ENCODE measurements at places on chromosomes 12 and 14.

- no peak for DNase-seq
These were observed 390.7 kb downstream of the C12orf75 start for GRCh38 chr12:105721051-105721825.

GRCh38 chr12:88325076-88325815 is 183.1 kb downstream of the TMTC3 start:
- no peak for DNase-seq

DNA sequence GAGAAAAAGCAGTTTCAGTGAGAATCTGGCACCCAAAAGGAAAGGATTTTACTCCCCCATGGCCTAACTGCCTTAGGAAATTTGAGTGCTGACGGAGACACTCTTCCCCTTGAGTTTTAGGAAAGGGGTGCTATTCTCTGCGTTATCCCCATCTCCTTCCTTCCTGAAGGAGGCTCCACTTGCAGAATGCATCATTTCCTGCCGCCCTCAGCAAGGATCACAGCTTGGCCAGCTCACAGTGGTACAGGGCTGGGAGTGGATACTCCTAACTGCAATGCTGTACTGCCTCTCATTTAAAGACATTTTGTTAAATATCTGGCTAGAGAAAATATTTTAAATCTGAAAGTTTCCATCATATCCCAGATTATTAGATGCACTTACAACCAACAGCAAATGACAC is 33.0 kb downstream of the RDH12 start:
- DNase-seq, result no peak

DNA sequence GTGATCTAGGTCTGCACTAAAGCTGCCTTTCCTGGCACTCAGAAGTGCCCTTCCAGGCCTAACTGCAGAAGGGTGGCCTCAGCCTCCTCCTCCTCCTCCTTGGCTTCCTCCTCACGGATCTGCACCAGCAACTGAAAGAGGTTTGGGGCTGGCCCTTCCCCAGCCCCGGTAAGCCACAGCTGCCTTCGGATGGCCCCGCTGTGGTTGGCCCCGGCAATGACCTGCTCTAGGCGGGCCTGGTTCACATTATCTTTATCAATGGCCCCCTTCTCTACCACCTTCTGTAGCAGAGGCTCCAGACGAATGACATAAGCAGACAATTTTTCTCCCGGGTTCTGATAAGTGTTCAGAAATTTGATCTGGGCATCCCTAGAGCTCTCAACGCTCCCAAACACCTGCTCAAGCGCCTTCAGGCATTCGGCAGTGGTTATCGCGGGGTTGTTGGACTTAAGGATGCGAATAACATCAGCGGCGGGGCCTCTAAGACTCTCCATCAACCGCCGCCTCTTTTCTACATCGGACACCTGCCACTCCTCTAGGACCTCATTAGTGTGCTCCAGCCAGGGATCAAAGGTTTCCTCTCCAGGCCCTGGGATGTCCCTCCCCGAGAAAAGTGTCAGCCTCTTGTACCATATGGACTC is 1.5 kb downstream of the PNMA1 start:
- DNase-seq, result no peak

DNA sequence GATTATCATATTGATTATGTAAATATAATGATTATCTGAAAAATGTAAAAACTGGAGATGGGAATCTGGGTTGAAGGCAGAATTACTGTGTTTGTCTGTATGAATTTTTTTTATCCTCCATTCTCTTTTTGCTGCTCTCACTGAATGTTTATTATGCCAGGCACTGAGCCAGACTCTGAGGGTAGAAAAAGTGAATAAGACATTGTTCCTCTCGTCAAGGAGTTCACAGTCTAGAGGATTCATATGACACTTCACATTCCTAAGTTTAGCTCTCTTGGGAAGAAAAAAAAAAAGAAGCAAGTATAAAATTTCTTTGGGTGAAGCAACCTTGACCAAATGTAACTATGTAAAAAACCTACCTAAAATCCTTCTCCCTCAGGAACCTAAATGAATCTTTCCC is 120.9 kb upstream of the LMO3 start:
- DNase-seq, result no peak

Measured in cerebellar nuclear complex (tissue), 1 donor.